Fibroblast of skin of right quadriceps (primary cell): ENCODE measurements at places on chromosomes 1 and 21.

DNA sequence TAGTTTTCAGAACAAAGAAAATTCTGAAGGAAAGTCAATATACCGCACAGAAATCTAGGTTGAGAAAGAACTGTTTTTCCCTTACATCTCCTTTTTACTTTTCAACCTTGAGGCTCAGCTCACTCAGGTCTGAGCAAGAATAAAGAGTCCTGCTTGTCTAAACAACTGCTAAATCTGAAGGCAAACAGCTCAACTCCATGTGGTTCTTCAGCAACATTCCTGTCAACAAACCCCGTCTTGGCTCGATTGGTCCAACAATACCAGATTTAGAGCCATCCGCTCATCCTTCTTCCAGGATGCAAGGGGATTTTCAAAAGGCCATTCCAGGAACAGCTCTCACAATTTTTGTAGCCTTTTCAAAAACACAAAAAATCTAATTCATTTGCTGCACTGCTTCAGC, 119.8 kb downstream of the HLCS start:
- no peak for DNase-seq

DNA sequence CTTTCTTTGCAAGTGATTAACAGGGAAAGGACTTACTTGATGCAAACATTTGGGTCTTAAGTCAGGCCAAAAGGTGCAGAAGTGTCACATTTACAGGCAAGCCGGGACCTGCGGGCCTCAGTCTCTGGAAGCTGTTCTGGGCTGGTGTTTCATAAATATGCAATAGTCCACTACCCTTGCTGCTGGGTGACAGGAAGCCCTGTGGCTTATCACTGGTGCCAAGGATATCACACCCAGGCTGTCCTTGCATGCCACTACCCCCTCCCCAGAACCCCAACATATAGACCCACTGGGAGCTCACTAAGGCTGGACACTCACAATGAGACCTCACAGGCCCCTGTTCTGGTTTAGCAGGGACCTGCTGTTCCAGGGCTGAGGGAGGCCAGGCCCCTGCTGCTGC, 3.4 kb upstream of the LEFTY2 start:
- DNase-seq: no peak

DNA sequence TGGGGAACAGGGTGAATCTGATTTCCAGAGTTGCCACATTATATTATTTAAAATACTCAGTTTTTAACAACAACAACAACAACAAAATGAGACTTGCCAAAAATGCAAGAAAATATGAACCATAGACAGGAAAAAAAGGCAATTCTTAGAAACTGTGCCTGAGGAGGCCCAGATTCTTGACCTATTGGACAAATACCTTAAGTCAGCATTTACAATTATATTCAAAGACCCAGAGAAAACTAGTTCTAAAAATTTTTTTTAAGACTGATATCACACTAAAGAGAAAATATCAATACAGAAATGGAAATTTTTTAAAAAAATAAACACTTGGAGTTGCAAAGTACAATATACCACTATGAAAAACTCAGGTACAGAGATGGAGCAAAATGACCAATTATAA, 152.8 kb upstream of the LYPLAL1 start:
- DNase-seq: no peak

DNA sequence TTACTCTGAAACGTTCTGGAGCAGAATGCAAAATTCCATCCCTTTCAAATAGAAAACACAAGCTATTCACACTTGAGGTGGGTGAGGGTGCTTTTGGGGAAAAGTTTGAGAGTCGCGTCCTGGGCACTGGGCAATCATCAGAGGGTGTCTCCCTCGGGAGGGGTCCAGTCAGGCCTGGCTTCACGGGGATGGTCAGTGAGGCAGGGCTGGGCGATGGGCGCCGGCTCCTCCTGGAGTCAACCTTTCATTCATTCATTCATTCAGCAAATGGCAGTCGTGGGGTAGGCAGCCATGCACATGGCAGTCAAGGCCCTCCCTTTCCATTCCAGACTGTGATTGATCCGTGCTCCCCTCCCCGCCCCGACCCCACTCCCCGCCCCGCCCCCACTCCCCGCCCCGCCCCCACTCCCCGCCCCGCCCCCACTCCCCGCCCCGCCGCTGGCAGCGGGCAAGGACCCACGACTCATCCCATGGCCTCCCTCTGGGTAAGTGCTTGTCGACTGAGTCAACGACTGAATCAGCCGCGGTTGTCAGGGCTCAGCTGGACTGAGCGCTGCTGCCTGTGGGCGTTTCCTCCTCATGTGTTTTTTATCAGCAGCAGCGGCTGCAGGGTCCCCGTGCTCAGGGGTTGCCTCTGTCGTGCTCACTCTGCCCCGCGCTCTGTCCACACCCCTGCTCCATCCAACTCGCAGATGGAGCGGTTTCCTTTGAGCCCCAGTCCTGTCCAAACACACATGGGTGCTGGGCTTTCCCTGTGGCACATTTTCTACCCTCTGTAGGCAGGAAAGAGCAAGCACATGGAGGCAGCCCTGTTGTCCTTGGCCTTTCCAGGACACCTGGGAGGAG, 12.5 kb upstream of the SPSB1 start:
- peak; percentile 96 for DNase-seq

- DNase-seq: no peak
Measured at GRCh38 chr21:39661740-39662139, 49.0 kb downstream of the B3GALT5 start.

DNA sequence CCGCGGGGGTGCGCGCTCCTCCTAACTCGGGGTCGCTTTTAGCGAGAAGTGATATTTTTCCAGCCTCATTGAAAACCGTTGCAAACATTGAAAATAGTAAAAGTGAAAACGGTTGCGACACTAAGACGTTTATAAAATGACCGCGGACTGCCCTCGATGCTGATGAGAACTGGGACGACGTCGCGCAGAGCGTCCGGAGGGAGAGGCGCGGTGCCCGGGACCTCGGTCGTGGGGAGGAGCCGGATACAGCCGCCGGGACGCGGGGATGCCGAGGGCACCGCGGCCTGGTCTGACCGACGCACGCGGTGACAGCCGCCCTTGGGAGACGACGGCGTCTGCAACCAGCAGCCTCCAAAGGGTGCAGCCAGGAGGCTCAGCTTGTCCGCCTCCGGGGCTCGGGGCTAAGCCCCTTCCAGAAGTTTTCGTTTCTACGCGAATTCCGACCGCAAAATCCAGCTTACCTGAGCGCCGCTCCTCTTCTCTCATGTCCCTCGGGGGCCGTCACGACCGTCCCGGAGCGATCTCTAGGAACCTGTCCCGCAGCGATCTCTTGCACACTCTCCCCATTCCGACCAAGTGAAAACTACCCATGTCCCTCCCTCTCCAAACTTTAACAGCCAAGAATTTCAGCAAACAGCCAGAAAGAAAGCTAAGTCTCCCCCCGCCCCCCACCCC, 144.4 kb upstream of the ETS2 start:
- DNase-seq: no peak

DNA sequence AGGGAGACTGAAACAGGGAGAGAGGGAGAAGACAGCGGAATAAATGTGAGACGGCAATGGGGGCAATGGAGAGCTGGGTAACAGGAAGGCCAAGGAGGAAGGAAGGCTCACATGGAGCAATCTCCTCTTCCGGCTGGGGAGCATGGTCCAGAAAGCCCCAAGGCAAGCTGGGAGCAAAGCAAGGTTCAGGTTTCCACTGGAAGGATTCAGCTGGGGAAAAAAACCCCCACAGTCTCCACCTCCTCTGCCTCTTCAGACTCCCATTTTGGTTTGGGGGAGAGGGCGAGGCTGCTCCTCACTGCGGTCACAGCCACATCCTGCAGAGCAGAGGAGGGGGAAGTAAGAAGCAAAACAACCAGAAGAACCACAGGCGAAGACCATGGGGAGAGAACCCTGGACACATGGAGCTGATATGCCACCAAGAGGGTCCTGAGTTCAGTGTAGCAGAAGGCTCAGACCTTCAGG, 650 bp downstream of the TNFAIP8L2 start:
- DNase-seq: no peak

DNA sequence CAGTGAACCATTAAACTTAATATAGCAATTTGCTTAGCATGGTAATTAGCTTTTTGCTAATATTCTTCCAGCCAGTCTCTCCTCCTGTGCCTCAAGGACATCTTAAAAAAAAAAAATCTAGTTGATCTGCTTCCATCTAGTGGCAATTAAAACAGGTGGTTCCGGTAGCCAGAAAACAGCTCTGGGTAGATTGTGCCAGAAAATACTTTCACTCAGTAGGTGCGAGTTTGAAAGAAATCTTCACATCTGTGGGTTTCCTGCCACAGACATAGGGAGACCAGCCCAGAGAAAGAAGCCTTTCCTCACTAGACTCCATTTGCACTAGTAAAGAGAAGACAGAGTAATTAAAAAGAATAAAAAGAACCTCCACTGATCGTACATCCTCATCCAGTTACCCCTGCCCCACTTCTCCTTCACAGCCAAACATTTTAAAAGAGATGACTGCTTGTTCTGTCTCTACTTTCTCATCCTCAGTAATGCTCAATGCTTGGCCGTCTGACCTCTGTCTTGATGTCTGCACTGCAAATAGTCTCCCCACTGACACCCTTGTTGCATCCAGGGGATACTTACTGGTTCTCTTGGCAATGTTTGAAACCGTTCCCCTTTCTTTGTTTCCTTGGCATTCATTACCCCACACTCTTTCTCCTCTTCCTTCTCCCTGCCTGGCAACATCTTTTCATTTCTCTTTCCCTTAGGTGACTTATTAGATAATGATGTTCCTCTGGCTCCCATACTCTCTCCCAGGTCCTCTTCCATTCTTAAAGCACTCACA, 16.9 kb downstream of the SELL start:
- no peak for DNase-seq

GRCh38 chr21:32403201-32403777, 9.2 kb upstream of the EVA1C start:
- DNase-seq: peak; percentile 67

DNA sequence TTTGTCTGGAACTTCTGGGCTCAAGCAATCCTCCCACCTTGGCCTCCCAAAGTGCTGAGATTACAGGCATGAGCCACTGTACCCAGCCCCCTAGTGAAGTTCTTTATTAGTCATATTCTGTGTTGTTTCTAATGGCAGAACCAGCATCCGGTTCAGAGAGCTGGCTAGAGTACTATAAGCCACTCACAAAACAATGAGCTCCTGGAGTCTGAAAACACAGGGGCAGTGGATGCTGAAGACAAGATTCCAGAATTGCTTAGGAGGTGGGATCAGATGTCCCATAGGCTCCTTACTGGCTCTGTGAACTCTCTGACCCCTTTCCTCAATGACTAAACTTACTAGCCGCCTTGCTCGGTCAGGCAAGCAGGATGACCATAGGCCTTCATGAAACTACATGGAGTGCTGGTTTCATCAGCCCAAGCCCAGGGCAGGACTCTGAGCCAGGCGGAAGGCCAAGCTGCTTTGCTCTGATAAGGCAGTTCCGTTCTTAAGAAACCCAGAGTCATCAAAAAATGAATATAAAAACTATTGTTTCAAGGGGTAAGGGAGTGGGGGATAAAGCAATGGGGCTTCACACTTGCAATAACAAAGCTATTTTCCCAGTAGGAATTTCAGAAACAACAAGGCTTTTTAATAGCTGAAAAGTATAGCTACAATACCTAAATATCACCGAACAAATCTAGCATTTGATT, 8.1 kb downstream of the MTHFR start:
- no peak for DNase-seq

DNA sequence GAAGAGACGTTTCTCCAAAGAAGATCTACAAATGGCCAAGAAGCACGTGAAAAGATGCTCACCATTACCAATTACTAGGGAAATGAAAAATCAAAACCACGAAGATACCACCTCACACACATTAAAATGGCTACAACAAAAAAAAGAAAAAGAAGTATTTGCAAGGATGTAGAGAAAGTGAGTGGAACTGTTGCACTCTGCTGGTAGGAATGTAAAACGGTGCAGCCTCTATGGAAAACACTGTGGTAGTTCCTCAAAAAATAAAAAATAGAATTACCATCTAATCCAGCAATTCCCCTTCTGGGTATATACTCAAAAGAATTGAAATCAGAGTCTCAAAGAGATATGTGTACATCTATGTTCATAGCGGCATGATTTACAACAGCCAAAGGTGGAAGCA, 115.4 kb upstream of the EDN2 start:
- DNase-seq: peak; percentile 30

DNA sequence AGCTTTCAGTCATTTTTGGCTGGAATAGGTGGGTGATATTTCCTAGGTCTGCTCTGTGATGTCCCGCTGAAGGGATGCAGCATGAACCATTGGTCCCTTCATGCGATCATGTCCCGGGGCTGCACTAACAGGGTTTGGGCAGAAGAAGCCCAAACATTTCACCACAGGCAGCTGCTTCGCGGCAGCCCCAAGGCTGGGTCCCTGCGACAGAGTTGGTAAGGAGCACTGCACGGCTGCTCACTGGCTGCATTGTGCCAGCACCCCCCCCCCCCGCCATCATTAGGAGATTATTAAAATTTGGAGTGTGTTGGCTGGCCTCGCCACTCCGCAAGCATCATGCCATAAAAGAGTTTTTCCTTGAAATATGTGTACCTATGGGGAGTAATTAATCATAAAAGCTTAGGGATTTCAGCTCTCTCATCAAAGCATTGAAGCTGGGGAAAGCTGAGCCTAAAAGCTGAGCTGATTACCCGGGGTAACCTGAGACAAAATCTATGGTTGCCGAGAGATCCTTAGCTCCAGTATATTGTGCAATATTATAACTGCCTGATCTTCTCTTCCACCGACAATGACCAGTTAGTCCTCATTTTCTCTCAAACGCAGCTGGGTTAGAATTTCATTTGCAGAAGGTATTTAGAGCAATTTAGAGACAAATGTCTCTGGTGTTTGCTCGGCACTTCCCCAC, 62.5 kb downstream of the PEX14 start:
- no peak for DNase-seq

DNA sequence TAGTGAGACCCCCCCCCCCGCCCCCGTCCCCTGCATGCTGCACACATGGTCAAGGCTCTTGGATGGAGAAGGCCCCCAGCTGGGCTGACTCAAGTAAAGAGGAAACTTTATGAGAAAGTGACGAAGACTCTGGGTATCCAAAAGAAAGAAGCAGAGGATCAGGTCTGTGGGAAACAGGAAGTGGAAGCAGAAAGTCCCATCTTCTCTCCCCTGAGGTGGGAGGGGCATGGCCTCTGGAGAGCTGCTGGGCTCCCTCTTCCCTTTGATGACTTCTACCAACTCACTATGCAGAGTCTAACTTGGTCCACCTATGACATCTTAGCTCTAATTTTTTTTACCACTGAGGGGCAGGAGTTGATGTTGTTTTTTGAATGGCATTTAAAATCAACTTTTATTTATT, 42.7 kb upstream of the LIN9 start:
- no peak for DNase-seq

DNA sequence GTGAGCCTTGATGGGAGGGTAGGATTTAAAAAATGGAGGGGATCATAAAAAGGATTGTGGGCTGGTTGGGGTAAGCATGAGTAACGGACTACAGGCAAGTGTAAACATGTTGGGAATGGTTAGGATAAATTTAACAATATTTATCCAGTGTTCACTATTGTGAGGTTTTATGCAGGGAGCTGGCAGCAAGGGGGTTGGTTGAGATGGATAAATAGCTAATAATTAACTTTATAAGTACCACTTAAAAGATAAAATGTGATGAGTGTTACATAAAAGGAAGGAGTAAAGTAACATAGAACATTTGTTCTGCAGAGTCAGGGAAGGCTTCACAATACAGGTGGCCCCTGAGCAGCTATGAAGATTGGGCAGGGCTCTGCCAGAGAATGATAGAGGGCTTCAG, 109.0 kb downstream of the NGF start:
- DNase-seq: no peak

- DNase-seq: peak; percentile 4
Measured at GRCh38 chr1:114270282-114270681, 116.6 kb upstream of the SYT6 start.
